ENCODE measurements at places on chromosomes 1 and 21.

DNA sequence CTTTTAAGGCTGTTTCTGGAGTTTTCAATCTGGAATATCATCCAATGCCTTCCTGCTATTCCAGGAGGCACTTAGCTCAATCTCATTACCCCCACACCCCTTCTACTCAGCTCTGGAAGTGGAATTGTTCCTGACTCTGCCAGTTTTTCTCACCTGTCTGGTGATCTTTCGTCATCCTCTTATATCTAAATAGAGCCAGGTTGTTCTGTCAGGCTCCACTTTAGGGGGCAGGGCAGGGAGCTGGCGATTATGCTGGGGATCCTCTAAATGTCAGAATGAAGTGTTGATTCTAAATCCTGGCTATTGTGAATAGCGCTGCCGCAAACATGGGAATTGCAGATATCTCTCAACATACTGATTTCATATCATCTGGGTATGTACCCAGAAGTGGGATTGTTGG is 63.6 kb upstream of the ETV3 start:
- DNase-seq, result no peak

DNA sequence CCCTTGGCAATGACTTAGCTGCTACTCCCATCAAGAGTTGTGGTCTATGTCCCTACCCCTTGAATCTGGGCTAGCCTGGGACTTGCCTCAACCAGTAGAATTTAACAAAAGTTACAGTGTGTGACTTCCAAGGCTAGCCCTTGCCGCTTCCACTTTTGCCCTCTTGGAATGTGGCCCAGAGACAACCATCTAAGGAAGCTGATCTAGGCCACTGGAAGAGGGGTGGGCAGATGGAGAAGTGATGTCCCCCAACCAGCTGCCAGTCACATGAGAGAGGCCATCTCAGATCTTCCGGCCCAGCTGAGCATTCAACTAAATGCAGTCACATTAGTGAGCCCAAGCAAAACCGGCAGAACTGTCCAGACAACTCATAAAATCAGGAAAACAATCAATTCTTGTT is 115.1 kb downstream of the TOMM20 start:
- no peak for DNase-seq

GRCh38 chr1:107359472-107360241 is 218.8 kb downstream of the NTNG1 start:
- no peak for DNase-seq

- DNase-seq, result no peak
Observed at GRCh38 chr1:173864179-173864867, 3.5 kb downstream of the GAS5 start.

DNA sequence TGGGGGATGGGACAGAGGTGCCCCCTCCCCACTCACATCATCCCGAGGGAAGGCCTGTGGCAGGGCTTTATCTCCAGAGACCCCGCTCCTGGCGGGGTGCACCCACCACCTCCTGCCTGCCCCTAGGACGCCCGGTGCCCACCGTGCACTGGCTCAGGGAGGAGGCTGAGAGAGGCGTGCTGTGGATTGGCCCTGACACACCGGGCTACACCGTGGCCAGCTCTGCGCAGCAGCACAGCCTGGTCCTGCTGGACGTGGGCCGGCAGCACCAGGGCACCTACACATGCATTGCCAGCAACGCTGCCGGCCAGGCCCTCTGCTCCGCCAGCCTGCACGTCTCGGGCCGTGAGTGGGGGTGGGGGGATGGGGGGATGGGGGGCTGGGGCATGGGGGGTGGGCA is 71.7 kb downstream of the TRIM11 start:
- DNase-seq, result no peak

DNA sequence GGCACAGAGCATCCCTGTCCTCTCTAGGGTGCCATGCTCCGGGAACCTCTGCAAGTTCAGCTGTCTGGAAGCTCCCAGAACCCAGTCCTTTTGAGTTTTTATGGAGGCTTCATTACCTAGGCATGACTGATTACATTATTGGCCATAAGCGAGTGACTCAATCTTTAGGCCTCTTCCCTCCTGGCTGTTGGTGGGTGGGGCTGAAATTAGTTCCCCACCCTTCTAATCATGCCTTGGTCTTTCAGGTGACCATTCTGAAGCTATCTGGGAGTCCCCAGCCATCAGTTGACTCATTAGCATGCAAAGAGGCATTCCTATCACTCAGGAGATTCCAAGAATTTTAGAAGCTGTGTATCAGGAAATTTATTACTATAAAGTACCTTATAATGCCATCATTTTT is 46.6 kb downstream of the WLS start:
- no peak for DNase-seq

GRCh38 chr1:51281807-51282206 is 45.7 kb downstream of the RNF11 start:
- no peak for DNase-seq
